ENCODE measurements at places on chromosomes 3 and 15.

DNA sequence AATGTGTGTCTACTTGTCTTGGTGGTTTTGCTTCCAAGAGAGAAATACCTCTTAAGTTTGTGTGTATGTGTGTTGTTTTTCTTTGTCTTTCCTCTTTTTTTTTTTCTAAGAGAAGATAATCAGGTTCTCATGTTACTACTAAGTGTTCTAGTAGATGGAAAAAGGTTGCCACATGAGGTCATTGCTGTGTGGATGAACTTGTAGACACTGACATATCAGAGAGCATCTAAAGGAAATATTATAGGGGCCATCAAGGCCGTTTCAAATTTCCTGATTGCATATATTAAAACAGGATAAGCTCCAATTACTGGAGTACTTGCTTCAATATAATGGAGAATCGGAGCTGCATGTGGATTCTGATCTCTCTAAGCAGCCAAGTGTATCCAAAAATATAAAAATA, 747.5 kb downstream of the NR2F2 start:
- no peak for DNase-seq

GRCh38 chr15:100264994-100265640, 76.7 kb downstream of the ADAMTS17 start:
- no peak for DNase-seq

DNA sequence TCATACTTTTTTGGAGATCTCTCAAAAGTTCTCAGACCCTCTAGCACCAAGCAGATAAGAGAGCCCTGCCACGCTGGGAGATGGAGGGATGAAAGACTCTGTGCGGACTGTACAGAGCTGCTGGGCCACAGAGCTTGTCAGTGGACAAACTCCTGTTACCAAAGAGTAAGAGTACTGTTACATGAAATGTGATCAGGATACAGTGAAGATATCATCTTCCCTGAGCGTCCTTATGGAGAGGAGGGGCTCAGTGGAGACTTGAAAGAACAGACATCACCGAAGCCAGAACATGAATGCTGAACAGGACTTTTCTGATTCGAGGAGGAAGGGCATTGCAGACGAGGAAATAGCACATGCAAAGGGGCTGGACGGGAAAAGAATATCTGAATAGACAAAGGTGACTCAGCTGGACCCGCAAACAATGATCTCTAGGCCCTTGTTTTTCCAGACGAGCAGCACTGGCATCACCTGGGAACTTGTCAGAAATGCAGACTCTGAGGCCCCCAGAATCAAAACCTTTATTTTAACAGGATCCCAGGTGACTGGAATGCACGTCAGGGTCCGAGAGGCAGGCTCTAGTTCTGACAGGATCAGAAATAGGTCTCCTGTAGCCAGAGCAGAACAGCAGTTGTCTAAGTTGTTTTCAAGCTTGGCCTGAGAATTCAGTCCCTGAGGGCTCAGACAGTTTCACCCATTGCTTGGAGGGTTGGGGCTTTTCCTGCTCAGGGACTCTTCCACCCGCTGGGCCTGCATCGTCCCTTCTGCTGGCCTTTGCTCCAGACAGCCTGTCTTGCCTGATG, 277.9 kb downstream of the RPLP1 start:
- DNase-seq: peak; percentile 24

GRCh38 chr15:75928680-75929608, 25.3 kb downstream of the FBXO22 start:
- DNase-seq: no peak

DNA sequence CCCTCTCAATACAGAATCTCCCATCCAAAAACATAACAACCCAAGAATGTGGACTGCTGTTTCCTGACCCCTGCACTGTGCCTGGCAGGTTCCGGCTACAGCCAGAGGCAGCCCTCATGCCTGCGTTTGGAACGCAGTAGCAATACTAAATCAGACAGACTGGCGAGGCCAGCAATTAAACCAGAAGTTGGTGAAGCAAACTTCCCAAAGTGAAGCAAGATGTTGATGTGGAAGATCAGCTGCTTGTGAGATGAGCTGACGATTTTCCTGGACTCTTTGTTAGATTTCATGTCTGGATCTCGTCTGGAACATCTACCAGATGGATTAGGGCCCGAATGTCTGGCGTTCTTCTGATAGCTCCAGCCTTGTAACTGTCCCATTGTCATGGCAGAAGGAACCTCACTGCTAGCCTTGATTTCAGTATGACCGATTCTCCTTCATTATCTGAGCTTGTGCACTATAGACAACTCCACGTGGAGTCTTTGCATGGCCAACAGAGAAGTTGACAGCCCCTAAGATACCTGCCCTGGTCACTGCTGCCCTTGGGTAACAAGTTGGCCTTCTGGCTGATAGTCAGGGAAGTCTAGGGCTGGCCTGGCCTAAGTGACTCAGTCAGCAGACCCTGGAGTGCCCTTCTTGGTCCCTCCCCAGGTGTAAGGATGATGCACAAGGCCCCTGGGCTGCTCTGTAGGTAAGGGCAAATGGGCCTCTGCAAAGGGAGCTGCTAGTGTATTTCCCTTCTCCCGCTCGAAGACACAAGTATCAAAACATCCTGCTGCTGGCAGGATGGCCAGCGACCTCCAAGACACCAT, 126.5 kb downstream of the ADAMTS17 start:
- DNase-seq: no peak

GRCh38 chr3:187183210-187183862, 13.9 kb upstream of the RTP1 start:
- peak; percentile 46 for DNase-seq

- no peak for DNase-seq
These were observed 49.7 kb downstream of the CD200 start for GRCh38 chr3:112382543-112383160.

DNA sequence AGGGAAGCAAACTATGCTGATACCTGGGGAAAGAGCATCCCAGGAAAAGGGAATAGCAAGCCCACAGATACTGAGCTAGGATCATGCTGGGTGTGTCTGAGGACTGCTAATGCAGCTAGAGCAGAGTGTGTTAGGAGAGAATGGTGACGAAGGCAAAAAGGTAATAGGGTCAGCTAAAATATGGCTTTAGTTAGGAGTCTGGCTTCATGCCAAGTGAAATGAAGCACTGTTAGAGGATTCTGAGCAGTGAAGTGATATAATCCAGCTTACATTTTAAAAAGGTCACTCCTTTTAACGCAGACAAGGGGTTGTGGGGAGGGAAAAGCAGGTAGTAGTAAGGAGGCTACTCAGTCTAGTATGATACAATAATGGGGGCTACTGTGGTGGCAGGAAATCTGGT, 30.4 kb downstream of the SECISBP2L start:
- DNase-seq: no peak

GRCh38 chr15:77517579-77517978, 96.9 kb downstream of the HMG20A start:
- no peak for DNase-seq

GRCh38 chr15:53130943-53131342, 340.8 kb upstream of the ONECUT1 start:
- DNase-seq: no peak

DNA sequence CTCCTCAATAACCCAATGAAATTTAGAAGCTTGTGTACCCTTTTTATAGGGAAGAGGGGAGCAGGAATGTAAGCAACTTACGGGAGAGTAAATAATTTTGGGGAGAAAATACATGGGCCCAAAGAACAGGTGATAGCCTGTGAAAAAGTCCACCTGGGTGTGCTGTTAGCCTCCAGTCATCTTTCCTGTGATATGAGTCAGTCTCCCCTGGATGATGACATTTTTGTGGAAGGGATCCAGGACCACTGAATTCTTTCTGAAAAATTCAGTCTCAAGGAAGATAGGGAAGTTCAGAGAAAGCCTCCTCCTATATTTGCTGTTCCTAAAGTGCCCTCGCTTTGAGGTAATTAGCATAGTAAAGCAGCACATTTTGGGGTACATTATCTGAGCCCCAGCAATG, 149.8 kb downstream of the SQOR start:
- DNase-seq: no peak

GRCh38 chr3:166606988-166607387, 769.8 kb upstream of the BCHE start:
- DNase-seq: no peak

DNA sequence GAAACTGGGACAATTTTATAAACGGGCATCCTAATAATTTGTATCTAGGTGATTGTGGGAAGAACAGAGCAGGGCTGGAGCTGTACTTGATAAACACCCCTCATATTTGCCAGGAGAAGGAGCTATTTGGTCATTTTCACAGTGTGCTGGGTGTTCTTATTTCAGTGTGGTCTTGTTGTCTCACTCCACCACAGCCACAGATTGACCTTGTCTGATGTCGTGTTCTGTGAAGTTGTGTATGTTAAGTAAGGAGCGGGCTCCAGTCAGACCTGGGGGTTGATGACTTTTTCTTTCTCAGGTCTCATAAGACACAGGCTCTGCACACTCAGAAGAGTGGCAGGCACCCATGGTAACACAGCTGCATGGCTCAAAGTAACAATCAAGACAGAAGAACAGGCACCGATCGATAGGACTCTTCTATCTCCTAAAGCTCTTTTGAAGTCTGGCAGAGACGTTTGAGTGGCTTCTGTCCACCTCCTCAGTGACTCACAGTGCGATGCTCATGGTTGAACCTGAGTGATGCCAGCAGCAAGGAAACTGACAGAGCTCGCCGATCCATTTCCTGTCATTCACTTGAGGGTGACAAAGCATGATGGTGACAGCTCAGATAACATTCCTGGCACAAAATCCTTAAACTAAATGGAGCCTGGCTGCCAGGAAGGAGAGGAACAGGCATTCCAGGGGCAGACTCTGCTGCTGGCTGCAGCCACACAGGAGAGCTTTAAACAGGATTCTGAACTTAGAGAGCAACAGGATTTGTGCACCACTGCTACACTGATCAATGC, 20.8 kb downstream of the DPH3 start:
- DNase-seq: no peak

DNA sequence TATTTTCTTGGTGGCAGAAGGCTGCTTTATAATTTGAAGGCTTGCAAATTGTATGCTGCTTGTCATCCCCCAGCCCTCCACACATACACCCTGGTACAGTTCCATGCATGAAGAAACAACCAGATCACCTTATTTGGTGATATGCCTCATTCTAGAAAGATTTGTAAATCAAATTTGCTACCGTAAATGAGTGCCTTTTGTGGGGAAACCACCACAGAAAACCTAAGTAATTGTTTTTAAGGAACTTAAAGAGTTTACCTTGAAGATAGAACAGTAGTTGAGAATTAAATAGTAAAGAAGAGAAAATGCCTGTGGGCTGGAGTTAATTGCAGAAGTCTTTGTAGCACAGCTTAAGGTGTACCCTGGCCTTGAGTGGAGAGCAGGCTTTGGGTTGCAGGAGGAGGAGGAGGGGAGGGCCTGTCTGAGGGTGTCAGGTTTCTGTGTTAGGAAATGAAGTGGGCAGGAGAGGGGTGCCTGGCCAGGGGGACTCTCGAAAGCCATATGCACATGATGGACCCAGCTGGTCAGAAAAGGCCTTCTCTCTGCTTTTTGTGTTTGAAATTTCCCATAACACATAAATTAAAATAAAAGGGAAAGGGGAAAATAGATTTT, 6.9 kb downstream of the NIPA2 start:
- DNase-seq: no peak

GRCh38 chr15:51497806-51498205, 124.8 kb downstream of the DMXL2 start:
- peak; percentile 1 for DNase-seq

DNA sequence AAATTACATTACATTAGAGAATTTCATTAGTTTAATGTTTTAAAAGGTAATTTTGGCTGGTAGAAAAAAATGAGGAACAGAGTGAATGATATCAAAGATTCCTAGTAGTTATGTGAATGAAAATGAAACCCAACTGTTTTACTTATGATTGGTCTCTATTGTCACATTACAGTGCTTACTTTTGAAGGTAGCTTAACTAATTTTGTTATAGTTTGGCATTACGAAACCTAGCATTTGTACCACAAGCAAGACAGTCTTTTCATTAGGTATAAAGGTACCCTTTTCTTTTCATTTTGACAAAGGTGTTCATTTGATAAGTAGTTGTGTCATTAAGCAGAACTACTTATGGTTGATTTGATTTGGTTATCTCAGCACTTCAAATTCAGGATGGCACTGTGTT, 6.9 kb downstream of the SELENOT start:
- no peak for DNase-seq

DNA sequence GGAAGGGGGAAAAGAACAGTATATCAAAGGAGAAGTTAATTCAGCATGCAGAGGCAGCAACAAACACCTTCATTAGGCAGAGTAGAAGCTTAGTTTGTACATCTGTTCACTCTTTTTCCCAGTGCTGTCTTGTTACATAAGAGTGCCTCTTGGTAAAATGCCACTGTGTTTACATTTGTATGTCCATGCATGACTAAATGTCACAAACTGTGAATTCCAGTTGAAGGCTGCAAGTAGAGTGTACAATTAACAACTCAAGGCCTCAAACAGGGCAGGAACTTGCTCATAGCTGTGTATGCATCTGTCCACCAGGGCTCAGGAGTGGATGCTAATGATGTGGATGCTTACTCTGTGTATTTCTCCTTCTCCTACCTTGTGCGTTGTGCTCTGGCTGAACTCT, 214.2 kb upstream of the TPM1 start:
- peak; percentile 58 for DNase-seq

DNA sequence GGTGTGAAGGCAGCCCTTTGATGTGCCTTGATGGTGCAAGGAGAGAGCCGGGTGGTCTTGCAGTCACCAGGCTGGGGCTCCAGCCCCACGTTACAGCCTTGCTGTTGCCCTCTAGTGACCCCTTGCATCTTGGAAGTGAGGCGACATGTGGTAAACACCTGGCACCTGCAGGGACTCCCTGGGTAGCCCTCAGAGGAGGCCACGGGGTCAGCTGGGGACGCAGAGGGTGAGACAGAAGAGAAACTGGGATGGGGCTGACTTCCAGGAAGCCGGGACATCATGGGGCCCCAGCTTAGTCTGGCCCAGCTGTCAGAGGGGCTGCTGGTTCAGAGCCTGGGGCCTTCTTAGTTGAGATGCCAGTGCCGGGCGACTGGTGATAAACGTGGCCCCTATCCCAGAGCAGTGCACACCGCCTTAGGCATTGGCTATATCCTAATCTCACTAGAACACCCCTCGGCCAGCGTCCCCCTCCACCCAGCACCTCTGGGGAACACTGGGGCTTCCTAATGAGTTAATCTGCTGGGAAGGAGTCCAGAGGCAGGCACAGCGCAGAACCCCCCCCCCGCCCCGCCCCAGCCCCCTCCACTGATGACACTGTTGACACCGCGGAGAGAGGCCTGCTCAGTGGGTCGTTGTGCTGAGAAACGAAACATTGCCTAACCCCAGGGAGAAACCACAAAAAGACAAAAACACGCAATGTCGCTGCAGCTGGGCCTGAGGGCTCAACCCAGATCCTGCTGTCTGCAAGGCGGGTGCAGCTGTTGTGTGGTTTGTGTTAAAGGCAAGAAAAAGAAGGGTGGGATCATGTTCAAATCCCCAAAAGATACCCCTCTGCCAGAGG, 60.5 kb upstream of the KLF13 start:
- DNase-seq: peak; percentile 95

- no peak for DNase-seq
These were observed 23.4 kb downstream of the RAB5A start for GRCh38 chr3:19970327-19970726.
